ENCODE measurements at places on chromosomes 2 and 18.

- DNase-seq = no peak
Observed at GRCh38 chr18:62366992-62367391, 41.9 kb downstream of the TNFRSF11A start.

DNA sequence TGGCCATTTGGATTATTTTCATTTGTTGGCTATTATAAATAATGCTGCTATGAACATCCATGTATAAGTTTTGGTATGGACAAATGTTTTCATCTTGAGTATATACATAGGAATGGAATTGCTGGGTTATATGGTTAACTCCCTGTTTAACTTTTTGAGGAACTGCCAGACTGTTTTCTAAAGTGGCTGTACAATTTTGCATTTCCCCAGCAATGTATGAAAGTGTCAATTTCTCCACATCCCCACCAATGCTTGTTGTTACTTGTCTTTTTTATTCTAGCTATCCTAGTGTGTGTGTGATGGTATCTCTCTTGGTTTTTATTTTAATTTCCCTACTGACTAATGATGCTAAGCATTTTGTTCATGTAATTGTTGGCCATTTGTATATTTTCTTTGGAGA, 90.6 kb upstream of the CYP26B1 start:
- no peak for DNase-seq

GRCh38 chr18:55529581-55529980, 58.4 kb downstream of the TCF4 start:
- DNase-seq = no peak

DNA sequence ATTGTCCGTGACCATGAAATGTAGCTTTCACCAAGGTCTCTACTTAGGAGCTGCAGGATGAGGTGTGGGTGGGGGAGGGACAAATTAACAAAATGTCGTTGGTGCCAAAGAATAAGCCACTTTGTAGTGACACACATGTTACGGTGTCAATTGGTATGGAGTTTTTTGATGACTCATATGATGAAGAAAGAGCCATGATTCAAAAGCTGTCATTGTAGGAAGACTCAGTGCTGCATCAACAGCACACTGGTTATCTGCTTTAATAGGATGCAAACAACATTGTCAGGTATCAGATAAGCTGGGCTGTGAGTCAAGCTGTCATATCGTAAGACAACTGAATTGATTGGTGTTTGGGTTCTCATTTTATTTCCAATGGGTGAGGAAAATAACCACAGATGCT, 36.6 kb upstream of the BOD1L2 start:
- no peak for DNase-seq

- DNase-seq = no peak
Observed at GRCh38 chr2:230258483-230258882, 32.9 kb downstream of the SP140 start.

GRCh38 chr2:190097115-190097514, 34.6 kb upstream of the MSTN start:
- DNase-seq = no peak

DNA sequence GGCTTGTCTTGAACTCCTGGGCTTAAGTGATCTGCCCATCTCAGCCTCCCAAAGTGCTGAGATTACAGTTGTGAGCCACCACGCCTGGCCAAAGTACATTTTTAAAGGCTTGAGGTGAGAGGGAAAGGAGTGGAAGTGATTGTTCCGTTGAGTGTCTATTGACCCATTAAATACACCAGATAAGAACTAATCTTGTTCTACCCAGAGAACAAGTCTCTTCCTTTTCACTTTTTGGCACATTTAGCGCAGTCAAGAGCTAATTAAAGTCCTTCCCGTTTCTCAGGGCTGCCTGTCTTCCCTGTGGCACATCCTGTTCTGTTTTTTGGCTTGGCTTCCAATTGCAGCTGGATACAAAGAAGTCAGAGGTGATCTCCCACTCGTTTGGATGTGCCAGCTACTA, 172.3 kb downstream of the ALPK2 start:
- DNase-seq = no peak

Data from stimulated activated CD8-positive, alpha-beta memory T cell treated with anti-CD3 and anti-CD28 coated beads, Interleukin-4, amount 100 ng/mL, for 24 hours (primary cell).